ENCODE measurements at places on chromosomes 4 and X.

DNA sequence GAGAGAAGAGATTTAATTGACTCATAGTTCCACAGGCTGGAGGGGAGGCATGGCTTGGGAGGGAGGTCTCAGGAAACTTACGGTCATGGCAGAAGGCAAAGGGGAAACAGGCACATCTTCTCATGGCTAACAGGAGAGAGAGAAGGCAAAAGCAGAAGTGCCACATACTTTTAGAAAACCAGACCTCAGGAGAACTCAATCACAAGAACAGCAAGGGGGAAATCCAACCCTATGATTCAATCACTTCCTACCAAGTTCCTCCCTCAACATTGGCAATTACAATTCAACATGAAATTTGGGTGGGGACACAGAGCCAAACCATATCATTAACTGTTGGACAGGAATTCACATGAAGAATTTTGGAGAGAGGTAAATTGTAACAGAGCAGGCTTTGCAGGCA lies 485.3 kb upstream of the PITX2 start:
- no peak for DNase-seq

DNA sequence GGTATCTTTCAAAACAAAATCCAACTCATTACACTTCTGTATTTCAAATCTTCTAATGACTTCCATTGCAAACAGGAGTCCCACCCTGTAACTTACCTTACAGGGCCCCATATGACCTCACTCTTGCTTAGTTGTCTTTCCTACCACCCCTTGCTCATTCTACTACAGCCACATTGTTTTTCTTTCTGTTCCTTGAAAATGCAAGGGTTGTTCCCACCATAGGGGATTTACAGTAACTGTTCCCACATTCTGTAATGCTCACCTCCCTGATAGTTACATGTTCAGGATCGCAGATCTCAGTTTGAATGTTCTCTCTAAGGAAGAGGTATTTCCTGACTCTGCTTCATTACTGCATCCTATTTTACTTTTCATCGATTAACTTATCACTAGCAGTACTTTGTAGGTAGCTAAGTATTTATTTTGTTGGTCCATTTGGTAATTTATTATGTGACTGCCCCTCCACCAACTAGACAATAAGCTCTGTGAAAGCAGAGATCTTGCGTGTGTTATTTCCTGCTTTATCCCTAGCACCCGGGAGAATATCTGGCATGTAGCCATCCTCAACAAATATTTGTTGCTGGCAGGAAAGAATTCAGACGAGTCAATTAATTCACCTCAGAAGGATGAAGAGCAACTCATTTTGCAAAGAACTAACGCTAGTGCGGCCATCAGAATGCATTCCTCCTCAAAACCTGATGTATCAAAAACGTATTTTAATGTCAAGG lies 21.4 kb downstream of the MAOB start:
- no peak for DNase-seq

DNA sequence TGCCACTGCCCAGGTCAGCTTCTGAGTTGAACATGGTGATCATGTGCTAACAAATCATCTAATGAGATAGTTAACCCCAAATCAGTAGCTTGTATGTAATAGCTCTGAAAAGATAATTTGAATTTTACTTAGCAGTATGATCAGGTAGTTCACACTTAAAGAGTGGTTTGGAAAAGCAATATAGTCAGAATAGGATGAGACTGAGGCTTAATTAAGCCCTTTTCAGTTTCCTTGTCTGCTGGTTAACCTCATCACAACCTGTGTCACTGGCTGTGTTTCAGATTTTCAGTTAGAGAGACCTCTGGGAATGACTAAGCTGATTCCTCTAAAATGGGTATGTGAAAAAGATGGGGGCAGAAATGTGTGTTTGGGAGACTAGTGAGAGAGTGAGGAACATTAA lies 38.1 kb downstream of the GPR174 start:
- no peak for DNase-seq

GRCh38 chr4:155371432-155372043 lies 5.2 kb downstream of the MAP9 start:
- no peak for DNase-seq

DNA sequence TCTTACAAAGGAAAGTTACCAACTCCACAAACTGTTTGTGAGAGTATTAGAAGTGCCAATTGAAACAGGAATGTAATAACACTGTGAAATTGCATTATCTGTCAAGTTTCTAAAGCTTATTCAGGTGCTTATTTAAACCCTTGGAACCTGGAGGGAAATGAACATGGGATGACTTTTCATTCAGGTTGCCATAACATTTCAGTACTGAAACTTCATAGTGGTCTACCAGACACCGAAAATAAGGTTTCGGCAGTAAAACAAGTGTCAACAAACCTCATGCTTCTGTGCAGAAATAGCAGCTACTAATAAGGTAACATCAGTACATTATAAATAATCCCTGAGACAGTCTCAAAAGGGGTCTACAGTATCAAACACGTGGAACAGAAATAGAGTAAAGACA lies 890.7 kb upstream of the INTU start:
- no peak for DNase-seq
